A549 treated with GW870086 at 1 μM for 4 hours (cell line): ENCODE measurements at places on chromosomes 7 and 10. TPM values are rescaled to one million over a fixed set of nuclear protein-coding genes. Genes with fewer than 3 reads are reported as not detected.

SEMA3C gene
- 44.9 to 71.7 TPM (median 64.4 TPM) in 5 replicates for total RNA-seq

OR9A2 gene
- not detected in 5 replicates for total RNA-seq

SERPINE1 gene
- total RNA-seq, result 1,451 to 1,792 TPM (median 1,550 TPM) in 5 replicates

CAV1 gene
- total RNA-seq, result 490 to 569 TPM (median 549 TPM) in 5 replicates

PDGFA gene
- total RNA-seq, result 24.2 to 29.2 TPM (median 25.2 TPM) in 5 replicates

NCF1 gene
- total RNA-seq, result 0.12 to 0.29 TPM (median 0.14 TPM) in 4 of 5 replicates, not detected in the other

ATE1 gene
- 14.4 to 23.1 TPM (median 19.4 TPM) in 5 replicates for total RNA-seq

CPN1 gene
- total RNA-seq, result 0.08 to 0.42 TPM (median 0.20 TPM) in 5 replicates

OR2A14 gene
- total RNA-seq, result not detected in 5 replicates

UBE3C gene
- 56.2 to 74.9 TPM (median 67.4 TPM) in 5 replicates for total RNA-seq

ADAM12 gene
- total RNA-seq, result 3.1 to 5.3 TPM (median 4.1 TPM) in 5 replicates

GBX1 gene
- 0.26 TPM in 1 of 5 replicates, not detected in the others for total RNA-seq

CYP2C19 gene
- total RNA-seq, result 0.05 TPM in 1 of 5 replicates, not detected in the others

GFRA1 gene
- total RNA-seq, result 7.7 to 12.4 TPM (median 10.0 TPM) in 5 replicates

TRPV6 gene
- total RNA-seq, result not detected in 5 replicates

ANXA8L1 gene
- total RNA-seq, result 91.6 to 129 TPM (median 112 TPM) in 5 replicates

NANOS1 gene
- 2.4 to 4.0 TPM (median 3.5 TPM) in 5 replicates for total RNA-seq

SLC13A1 gene
- not detected in 5 replicates for total RNA-seq

ALOX5 gene
- 0.17 to 0.56 TPM (median 0.31 TPM) in 5 replicates for total RNA-seq

ANKRD1 gene
- 14.1 to 25.2 TPM (median 21.8 TPM) in 5 replicates for total RNA-seq

CFAP69 gene
- total RNA-seq, result 1.8 to 3.3 TPM (median 1.9 TPM) in 5 replicates

ATOH7 gene
- total RNA-seq, result 0.17 to 0.34 TPM (median 0.18 TPM) in 5 replicates

CRYGN gene
- not detected in 5 replicates for total RNA-seq

KCNMA1 gene
- total RNA-seq, result 42.8 to 95.1 TPM (median 69.4 TPM) in 5 replicates

SLC26A5 gene
- not detected in 5 replicates for total RNA-seq

NKX1-2 gene
- 0.03 to 0.06 TPM in 2 of 5 replicates, not detected in the others for total RNA-seq

RP9 gene
- total RNA-seq, result 29.8 to 35.3 TPM (median 32.8 TPM) in 5 replicates

TBX20 gene
- total RNA-seq, result 1.2 to 2.7 TPM (median 2.3 TPM) in 5 replicates

OPN1SW gene
- not detected in 5 replicates for total RNA-seq

SORCS1 gene
- total RNA-seq, result not detected in 5 replicates

TRA2A gene
- total RNA-seq, result 66.4 to 78.6 TPM (median 74.4 TPM) in 5 replicates

ARF5 gene
- total RNA-seq, result 162 to 188 TPM (median 173 TPM) in 5 replicates

LIPF gene
- total RNA-seq, result not detected in 5 replicates

CCL26 gene
- 7.1 to 12.1 TPM (median 8.5 TPM) in 5 replicates for total RNA-seq

MYH16 gene
- total RNA-seq, result 0.32 to 0.70 TPM (median 0.39 TPM) in 5 replicates

FANK1 gene
- 2.3 to 3.4 TPM (median 2.9 TPM) in 5 replicates for total RNA-seq

CALHM3 gene
- 0.10 to 0.35 TPM (median 0.22 TPM) in 4 of 5 replicates, not detected in the other for total RNA-seq

AKR1C4 gene
- 0.10 to 0.32 TPM (median 0.24 TPM) in 5 replicates for total RNA-seq

SLC18A3 gene
- not detected in 5 replicates for total RNA-seq

PLOD3 gene
- total RNA-seq, result 69.1 to 87.4 TPM (median 81.3 TPM) in 5 replicates

ADARB2 gene
- not detected in 5 replicates for total RNA-seq

SPAM1 gene
- not detected in 5 replicates for total RNA-seq

OR2A5 gene
- total RNA-seq, result not detected in 5 replicates

UTF1 gene
- 0.12 TPM in 1 of 5 replicates, not detected in the others for total RNA-seq

EPHA1 gene
- 0.15 to 0.29 TPM in 2 of 5 replicates, not detected in the others for total RNA-seq

GCK gene
- total RNA-seq, result not detected in 5 replicates

DYNC1I1 gene
- 0.19 to 0.41 TPM (median 0.23 TPM) in 4 of 5 replicates, not detected in the other for total RNA-seq

NXPH1 gene
- not detected in 5 replicates for total RNA-seq

SLC16A9 gene
- total RNA-seq, result 0.06 to 0.17 TPM (median 0.07 TPM) in 5 replicates

WNT8B gene
- not detected in 5 replicates for total RNA-seq

PRXL2A gene
- total RNA-seq, result 41.2 to 44.9 TPM (median 43.7 TPM) in 5 replicates

HYAL4 gene
- total RNA-seq, result 0.07 TPM in 1 of 5 replicates, not detected in the others

NPTX2 gene
- 0.10 to 0.27 TPM (median 0.13 TPM) in 5 replicates for total RNA-seq

SLC26A3 gene
- not detected in 5 replicates for total RNA-seq

GPR85 gene
- not detected in 5 replicates for total RNA-seq

USP54 gene
- 9.3 to 11.9 TPM (median 11.3 TPM) in 5 replicates for total RNA-seq

EPHB6 gene
- 0.35 to 0.98 TPM (median 0.57 TPM) in 5 replicates for total RNA-seq

GSTO2 gene
- 1.5 to 3.3 TPM (median 1.9 TPM) in 5 replicates for total RNA-seq
